ENCODE measurements at places on chromosomes 12 and 14.

DNA sequence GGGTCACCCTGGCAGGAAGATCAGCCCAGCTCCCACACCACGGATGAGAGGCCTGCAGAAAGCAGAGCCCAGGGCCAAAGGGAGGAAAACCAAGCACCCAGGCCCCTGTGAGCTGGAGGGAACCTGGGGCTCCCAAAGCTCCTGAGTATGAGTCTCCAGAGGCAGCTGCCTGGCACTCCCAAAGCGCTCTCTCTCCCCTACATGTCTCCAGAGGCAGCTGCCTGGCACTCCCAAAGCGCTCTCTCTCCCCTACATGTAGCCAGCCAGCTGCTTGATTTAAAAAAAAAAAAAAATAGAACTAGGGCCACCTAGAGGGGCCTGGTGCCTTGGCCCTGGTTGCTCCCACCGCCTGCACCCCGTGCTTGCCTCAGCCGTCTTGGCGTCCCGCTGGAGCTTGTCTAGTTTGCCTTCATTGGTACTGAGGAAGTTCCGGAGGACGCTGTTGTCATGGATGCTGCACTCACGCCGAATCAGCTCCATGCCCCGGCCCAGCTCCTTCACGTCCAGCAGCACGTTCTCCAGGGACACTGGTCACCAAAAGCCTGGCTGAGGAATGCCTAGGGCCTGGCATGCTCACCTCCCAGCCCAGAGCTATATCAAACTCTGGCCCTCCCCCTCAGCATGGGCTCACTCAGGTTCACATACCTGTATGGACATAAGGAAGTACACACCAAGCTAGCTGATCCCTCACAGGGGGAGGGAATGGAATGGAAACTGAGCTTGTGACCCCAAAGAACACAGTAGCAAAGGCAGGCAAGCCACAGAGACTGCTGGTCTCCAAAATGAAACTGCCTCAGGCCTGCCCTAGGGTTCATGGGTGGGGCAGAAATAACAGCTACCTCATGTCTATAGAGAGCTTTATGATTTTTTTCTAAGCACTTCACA, 24.7 kb downstream of the PRPF40B start:
- DNase-seq, result no peak

- DNase-seq, result peak; percentile 46
Observed at GRCh38 chr14:102096569-102097188, 9.8 kb upstream of the HSP90AA1 start.

DNA sequence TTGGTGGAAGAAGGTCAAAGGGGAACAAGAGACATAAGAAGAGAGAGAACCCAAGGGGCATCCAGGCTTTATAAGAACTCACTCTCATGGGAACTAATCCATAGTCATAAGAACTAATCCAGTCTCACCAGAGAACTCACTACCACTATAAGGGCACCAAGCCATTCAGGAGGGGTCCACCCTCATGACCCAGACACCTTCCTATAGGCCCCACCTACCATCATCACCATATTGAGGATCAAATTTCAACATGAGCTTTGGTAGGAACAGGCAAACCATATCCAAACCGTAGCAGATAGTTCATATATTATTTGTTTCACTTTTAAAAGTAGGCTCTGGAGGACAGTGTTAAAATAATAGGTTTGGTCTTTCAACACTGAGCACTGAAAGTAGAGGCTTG, 350.1 kb downstream of the TMTC2 start:
- no peak for DNase-seq

- DNase-seq, result no peak
Observed at GRCh38 chr12:59843260-59843843, 247.5 kb downstream of the SLC16A7 start.

DNA sequence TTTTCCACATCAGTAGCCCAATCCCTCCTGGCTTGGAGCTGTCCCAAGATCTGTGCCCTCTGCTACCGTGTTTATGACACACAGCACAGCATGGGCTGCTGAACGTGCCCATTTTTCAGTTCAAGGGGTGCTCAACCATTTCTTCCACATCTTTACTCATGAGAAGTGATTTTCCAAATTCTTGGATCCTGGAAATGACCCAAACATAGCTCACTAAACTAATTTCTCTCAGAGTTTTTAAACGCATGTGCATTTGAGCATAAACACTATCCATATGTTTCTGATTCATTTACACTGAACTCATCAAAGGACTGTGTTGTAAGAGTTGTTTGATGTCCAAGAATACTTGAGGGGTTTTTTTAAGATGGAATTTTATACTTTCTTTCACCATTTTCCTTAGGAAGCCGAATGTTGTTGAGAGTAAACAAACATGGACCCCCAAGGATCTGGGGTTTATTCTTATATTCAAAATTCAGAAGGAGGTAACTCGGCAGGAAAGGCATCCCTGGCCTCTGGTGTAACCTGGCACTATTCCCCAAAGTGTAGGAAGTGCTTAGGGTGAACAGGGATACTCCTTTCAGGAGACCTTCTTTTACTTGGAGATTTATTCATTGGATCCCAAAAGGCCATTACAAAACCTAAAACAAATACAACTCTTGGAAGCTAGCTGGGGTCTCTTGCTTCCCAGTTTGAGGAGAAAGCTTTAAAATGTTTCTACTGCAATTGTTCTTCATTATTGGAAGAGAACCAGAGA, 215.0 kb downstream of the BMP4 start:
- no peak for DNase-seq

- DNase-seq, result no peak
Observed at GRCh38 chr14:82725213-82725612, 1191.6 kb upstream of the SEL1L start.

DNA sequence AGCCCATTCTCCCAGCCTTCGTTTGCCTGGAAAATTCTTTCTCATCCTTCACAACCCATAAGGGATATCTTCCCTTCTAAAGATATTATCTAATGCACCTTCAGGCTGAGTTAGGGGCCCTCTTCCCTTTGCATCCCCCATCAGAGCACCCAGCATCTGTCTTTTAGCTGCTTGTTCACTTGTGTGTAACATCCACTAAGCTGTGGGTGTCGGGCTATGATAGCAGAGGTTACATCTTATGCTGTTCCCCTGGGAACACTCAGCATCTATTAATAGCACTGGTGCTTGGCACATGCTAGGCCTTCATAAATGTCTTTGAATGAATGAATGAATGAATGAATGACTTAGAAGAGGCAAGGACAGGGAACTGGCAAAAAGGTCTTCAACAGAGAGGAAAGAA, 131.8 kb downstream of the NUAK1 start:
- no peak for DNase-seq

DNA sequence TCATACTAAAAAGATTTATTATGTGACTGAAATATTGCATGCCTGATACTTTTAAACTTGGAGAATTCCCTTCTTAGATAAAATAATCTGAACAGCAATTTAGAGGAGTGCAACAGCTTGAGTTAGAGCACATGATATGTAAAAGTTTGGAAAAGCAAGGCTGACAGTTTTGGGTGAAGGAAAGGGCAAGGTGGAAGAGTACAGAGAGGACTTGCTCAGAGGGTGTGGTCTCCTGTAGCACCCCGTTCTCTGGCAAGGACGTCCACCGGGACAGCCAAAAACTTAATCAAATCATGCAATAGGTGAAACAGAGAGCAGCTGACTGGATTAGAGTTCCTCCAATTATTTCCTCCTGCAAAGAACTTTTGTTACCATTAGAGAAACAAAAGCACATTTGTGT, 65.2 kb upstream of the PDZRN4 start:
- no peak for DNase-seq

DNA sequence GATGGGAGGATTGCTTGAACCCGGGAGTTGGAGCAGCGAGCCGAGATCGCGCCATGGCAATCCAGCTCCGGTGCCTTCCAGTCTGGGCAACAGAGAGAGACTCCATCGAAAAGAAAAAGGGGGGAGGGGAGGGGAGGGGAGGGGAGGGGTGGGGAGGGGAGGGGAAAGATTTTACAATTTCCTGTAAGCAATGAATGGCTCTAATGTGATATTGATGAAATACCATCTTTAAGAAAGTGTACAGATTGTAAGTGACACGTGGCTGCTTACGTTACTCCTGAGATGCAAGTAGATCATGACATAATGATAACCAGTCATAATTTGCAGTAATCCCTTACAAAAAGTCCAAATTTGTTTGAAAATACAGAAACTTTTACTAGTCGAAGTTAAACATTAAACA, 1.4 kb downstream of the SLC25A21 start:
- no peak for DNase-seq

GRCh38 chr14:56811593-56812363, 1.5 kb upstream of the OTX2 start:
- no peak for DNase-seq

All from memory B cell (primary cell).